Activated CD4-positive, alpha-beta T cell treated with anti-CD3 and anti-CD28 coated beads, Interleukin-2, amount 10 ng/mL, durations not matched to agents 7 days and 5 days (primary cell): ENCODE measurements at places on chromosomes 3 and 15. TPM values are rescaled to one million over a fixed set of nuclear protein-coding genes. Genes with fewer than 3 reads are reported as not detected.

The SSUH2 gene
- total RNA-seq: not detected

DNA sequence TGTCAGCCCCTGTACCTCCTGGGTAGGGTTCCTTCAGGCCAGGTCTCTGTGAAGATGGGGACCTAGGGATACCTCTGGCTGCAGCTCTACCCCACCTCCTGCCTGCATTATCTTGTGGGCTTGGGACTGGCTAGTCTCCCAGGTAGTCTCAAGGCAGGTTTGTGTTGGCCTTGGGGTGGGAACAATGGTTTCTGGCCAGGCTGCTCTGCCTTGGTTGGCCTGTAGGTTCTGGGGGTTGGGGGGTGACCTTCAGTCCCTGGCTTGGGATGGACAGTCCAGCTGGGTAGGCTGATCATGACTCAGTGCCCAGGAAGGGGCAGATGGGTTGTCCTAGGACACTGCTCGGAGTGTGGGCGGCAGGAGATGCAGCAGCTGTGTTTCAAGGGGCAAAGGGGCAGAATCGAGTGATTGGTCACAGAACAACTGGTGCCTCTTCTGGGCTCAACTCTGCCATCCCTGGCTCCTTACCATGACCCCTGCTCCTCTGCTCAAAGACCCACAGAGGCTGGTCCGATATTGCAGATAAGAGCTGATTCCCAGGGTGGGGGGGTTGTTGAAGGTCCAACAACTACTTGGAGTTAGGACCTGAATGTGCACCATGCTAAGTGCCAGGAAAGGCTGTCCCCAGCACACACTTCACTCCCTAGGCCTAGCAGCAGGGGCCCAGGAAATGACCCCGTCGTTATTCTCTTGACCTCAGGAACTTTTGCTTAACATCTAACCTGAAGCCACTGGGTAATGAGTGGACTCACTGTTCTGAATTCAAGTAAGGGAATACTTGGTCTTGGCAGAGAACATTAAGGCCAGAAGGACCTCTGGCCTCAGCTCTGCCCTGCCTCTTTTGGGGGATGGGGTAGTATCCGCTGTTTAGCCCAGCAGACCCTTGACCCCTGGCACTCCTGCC lies 18.1 kb upstream of the BSN start:
- H3K4me3 ChIP-seq: no peak overlapping the region
- peaks cover 6% of the 10 kb centered on the region for H3K4me1 ChIP-seq
- H3K27ac ChIP-seq: no peak overlapping the region
- peaks cover 8% of the 10 kb centered on the region for H3K36me3 ChIP-seq

DNA sequence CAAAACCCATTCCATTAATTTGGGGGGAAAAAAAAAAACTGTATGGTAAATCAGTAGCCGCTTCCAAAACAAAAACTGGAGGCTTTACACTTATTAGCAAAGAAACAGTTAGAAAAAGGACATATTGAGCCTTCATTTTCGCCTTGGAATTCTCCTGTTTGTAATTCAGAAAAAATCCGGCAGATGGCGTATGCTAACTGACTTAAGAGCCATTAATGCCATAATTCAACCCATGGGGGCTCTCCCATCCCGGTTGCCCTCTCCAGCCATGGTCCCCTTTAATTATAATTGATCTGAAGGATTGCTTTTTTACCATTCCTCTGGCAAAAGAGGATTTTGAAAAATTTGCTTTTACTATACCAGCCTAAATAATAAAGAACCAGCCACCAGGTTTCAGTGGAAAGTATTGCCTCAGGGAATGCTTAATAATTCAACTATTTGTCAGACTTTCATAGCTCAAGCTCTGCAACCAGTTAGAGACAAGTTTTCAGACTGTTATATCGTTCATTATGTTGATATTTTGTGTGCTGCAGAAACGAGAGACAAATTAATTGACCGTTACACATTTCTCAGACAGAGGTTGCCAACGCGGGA lies 9.4 kb upstream of the RPL24 start:
- H3K36me3 ChIP-seq: no peaks in the 10 kb centered on the region
- no peak overlapping the region for H3K27ac ChIP-seq
- no peak overlapping the region for H3K4me3 ChIP-seq
- DNase-seq: peak; percentile 64
- peaks cover 8% of the 10 kb centered on the region for H3K4me1 ChIP-seq

DNA sequence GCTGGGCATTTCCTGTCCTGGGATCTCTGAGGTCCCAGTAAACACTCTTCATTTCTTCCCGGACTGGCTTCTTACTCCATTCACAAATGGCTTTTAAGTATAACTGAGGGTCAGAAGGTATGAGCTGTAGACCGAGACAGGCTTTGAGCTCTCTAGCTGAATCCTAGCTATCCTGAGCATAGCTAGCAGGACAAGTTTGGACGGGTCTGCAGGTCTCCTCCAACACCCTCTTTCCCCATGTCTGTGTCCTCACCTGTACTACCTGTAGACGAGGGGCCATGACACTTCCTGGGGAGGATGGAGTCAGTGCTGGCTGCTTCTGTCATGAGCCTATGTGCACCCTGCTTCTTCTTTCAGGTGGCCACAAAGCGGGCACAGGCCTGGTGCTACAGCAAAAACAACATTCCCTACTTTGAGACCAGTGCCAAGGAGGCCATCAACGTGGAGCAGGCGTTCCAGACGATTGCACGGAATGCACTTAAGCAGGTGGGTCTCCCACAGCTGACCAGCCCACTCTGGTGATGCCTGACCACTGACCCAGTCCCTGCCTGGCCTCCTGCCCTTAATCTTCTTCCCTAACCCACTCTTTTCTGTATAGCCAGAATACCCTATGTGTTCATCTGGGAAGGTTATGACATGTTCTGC lies 72.1 kb upstream of the ACAD9 start:
- peaks cover 43% of the 10 kb centered on the region for H3K4me1 ChIP-seq
- H3K4me3 ChIP-seq: no peak overlapping the region
- H3K27ac ChIP-seq: no peak overlapping the region
- H3K27me3 ChIP-seq: no peaks in the 10 kb centered on the region
- H3K36me3 ChIP-seq: peaks cover 45% of the 10 kb centered on the region

DNA sequence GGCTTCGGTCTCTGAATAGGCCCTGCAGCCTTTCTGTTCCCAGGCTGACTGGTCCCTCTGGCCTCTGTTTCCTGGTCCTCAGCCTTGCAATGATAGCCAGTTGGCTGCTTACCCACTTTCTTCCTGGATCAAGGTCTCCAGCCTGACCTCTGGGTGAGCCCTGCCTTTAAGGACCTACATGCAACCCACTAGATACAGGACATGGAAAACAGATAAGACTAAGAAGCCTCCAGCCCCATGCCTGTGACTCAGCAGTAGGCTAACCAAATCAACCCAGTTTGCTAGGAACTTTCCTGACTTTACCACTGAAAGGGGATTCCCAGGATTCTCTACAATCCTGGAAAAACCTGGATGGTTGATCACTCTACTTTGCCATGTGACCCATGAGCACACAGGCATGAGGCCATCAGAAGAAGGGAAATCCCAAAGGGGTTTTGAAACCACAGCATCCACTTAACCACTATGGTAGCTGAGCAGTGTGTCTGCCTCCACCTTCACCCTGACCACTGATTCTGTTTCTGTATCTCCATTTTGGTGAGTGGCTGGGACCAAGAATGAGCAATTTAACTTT lies 188.1 kb downstream of the CHST2 start:
- no peak overlapping the region for H3K27ac ChIP-seq
- no peaks in the 10 kb centered on the region for H3K36me3 ChIP-seq
- no peak overlapping the region for H3K4me3 ChIP-seq

- no peaks in the 10 kb centered on the region for H3K27me3 ChIP-seq
- no peak overlapping the region for H3K4me3 ChIP-seq
- H3K4me1 ChIP-seq: no peaks in the 10 kb centered on the region
- H3K36me3 ChIP-seq: no peaks in the 10 kb centered on the region
These were observed 747.6 kb upstream of the GRM7 start for GRCh38 chr3:6113338-6113737.

GRCh38 chr3:41681479-41681878 lies 280.4 kb downstream of the ULK4 start:
- H3K27me3 ChIP-seq: no peaks in the 10 kb centered on the region
- peaks cover 2% of the 10 kb centered on the region for H3K36me3 ChIP-seq
- no peak overlapping the region for H3K4me3 ChIP-seq
- no peak for DNase-seq
- H3K27ac ChIP-seq: no peak overlapping the region

The FAM107A gene
- not detected for total RNA-seq

DNA sequence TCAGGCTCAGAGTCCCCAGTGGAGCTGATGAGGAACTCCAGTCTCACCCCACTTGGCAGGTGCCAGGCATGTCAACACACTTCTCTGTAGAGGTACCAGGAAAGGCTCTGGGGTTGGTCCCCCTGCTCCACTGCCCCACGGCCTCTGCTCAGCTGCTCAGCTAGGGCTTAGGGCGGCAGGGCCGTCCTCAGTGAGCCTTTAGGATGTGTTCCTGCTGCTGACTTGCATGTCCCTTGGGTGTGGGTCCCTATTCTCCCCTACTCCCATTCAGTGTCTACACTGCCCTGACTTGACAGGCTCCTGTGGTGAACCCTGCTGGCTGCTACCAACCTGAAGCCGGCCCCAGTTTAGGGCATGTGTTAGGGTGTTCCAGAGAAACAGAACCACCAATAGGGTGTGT lies 17.9 kb upstream of the POLG start:
- H3K4me3 ChIP-seq: no peak overlapping the region
- no peaks in the 10 kb centered on the region for H3K36me3 ChIP-seq
- DNase-seq: no peak

The APBA2 gene
- 19.2 TPM for total RNA-seq

GRCh38 chr3:134007819-134008218 lies 21.9 kb downstream of the SLCO2A1 start:
- H3K4me1 ChIP-seq: no peaks in the 10 kb centered on the region
- no peak overlapping the region for H3K27ac ChIP-seq
- no peaks in the 10 kb centered on the region for H3K36me3 ChIP-seq
- H3K4me3 ChIP-seq: no peak overlapping the region

GRCh38 chr3:128036119-128036518 lies 16.1 kb upstream of the SEC61A1 start:
- no peak overlapping the region for H3K4me3 ChIP-seq
- H3K4me1 ChIP-seq: no peaks in the 10 kb centered on the region
- H3K36me3 ChIP-seq: no peaks in the 10 kb centered on the region
- no peak overlapping the region for H3K27ac ChIP-seq

DNA sequence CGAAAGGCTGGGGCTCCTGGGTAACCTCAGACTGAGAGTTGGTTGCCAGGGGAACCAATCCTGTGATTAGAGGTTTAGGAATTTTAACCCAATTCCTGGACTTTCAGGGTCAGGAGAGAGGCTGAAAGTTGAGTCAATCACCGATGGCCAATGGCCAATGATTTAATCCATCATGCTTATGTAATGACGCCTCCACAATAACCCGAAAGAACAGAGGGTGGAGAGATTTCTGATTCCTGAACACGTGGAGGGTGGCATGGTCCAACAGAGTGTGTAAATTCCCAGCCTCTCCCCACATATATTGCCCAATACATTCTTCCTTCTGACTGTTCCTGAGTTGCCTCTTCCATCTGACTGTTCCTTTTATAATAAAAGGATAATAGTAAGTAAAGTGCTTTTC lies 137.2 kb upstream of the CBLB start:
- H3K4me3 ChIP-seq: no peak overlapping the region
- peaks cover 3% of the 10 kb centered on the region for H3K36me3 ChIP-seq
- no peak for DNase-seq
- H3K27ac ChIP-seq: no peak overlapping the region

GRCh38 chr3:189588475-189589178 lies 42.6 kb upstream of the TP63 start:
- H3K4me1 ChIP-seq: peaks cover 5% of the 10 kb centered on the region
- H3K4me3 ChIP-seq: no peak overlapping the region
- H3K36me3 ChIP-seq: no peaks in the 10 kb centered on the region

The CPEB1 gene
- not detected for total RNA-seq

The AP4E1 gene
- total RNA-seq: 14.1 TPM

DNA sequence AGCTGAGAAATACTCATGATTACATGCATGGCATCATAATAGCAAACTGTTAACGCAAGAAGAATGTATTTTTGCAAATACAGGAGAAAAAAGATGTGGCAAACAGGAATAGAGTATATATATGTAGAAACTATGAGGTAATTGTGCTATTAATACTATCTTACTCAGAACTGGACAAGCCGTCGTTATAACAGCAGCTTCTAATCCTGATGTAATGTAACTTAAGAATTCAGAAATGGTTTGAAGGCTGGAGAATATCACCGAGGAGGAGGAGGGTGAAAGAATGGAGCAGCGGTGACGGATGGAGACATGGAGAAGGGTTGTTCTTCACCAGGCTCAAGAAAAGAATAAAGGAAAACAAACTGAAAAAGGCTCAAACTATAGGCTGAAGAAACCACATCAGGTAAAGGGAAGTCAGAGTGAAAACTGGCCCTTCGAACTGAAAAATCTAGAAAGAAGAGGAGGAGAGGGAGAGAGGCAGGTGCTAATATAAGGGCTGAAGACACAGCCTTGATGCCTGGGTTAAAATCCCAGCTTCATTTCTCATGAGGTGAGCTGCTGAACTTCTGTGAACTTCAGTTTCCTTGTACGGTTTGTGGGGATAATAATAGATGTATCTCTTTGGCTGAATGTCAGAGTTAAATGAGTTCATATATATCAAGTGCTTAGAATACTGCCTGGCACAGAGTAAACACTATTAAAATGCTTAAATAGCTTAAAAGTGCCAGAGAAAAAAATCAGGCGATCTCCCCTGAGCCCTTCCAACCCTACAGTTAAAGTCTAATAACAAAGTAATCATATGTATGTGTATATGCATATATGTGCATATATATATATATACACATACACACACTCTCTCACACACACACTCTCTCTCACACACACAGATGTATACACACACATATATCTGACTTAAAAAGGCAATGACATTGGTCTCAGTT lies 43.9 kb downstream of the GOLIM4 start:
- no peak overlapping the region for H3K27ac ChIP-seq
- H3K4me3 ChIP-seq: no peak overlapping the region
- H3K36me3 ChIP-seq: no peaks in the 10 kb centered on the region
- H3K4me1 ChIP-seq: no peaks in the 10 kb centered on the region
- H3K27me3 ChIP-seq: no peaks in the 10 kb centered on the region
